ENCODE measurements at places on chromosomes 13 and 19.

DNA sequence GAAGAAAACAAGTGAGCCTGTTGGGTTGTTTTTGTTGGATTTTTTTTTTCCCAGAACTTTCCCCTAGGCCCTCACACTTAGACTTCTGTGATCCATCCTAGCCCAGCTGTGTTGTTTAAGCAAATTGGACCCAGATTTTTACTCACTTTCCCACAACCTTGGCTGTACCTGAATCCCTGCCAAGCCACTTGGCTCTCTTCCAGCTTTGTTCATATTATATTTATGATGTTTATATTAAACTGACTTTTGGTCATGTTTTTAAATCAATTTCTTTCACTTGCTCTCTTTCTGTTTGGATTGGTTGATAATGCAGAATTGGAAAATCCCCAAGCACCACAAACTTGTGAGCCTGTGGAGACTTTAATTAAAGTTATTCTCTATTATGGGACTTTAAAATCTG is 16.6 kb downstream of the OLFM4 start:
- DNase-seq = no peak

DNA sequence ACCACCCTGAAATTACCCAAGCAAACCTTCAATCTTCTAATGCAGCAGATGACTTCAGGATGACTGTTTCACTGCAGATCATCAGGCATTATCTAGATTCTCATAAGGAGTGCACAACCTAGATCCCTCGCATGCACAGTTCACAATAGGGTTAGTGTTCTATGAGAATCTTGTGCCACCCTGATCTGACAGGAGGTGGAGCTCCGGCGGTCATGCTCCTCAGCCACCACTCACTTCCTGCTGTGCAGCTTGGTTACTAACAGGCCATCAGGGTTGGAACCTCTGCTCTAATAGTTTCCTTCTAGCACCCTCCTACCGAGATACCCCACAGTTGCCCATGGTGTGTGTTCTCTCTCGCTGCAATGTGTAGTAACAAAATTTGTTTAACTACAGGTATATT is 442.8 kb downstream of the FGF14 start:
- DNase-seq = no peak

GRCh38 chr13:109785892-109786450 is 412 bp downstream of the IRS2 start:
- DNase-seq = no peak

GRCh38 chr19:41194157-41194552 is 1.1 kb downstream of the CYP2S1 start:
- no peak for DNase-seq

- DNase-seq = peak; percentile 87
Measured at GRCh38 chr19:13839130-13839937, 37.6 kb upstream of the NANOS3 start.

DNA sequence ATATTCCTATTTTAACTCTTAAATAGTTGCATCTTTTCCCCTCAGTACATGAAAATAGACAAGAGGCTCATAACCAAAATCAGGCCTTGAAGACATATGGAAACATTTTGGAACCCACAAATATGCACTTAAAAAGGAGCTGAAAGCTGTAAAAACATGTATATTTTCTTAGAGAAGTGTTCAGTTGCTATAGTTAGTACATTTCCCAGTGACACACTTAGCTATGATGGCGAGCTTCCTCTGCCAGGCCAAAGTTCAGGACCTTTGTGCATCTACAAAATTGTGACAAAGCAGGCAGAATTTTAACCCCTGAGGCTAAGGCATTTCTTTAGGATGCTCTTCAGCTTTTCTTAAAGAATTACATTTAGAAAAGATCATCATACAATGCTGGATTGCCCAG is 54.5 kb downstream of the RCBTB2 start:
- no peak for DNase-seq

- no peak for DNase-seq
Measured at GRCh38 chr13:86476656-86477055, 677.4 kb upstream of the SLITRK6 start.

GRCh38 chr19:18441804-18442788 is 4.2 kb upstream of the ISYNA1 start:
- no peak for DNase-seq

GRCh38 chr13:95315752-95316151 is 14.5 kb upstream of the ABCC4 start:
- DNase-seq = no peak

- no peak for DNase-seq
Measured at GRCh38 chr13:97780486-97780885, 173.0 kb upstream of the IPO5 start.

GRCh38 chr19:1172353-1173158 is 1.5 kb downstream of the SBNO2 start:
- no peak for DNase-seq

GRCh38 chr19:50972795-50973376 is 3.5 kb upstream of the KLK6 start:
- DNase-seq = no peak

GRCh38 chr13:83906240-83906820 is 24.1 kb upstream of the SLITRK1 start:
- no peak for DNase-seq

GRCh38 chr13:34086281-34086680 is 268.3 kb downstream of the RFC3 start:
- DNase-seq = no peak

GRCh38 chr13:84609716-84610115 is 727.4 kb upstream of the SLITRK1 start:
- DNase-seq = no peak

DNA sequence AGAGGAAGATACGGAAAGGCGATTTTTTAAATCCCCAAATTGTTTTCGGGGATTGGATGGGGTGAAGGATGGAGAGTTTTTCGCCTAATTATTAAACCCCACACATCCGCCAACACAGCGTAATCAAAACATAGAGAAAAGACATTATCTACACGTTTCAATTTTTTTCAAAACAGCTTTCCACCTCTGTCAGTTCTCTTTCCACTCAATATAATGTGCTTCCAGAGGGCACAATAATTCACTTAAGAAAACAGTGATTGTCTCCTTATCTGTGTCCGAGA is 435 bp upstream of the OBI1 start:
- DNase-seq = no peak

GRCh38 chr19:54532528-54532927 is 29.9 kb downstream of the LAIR2 start:
- DNase-seq = no peak

DNA sequence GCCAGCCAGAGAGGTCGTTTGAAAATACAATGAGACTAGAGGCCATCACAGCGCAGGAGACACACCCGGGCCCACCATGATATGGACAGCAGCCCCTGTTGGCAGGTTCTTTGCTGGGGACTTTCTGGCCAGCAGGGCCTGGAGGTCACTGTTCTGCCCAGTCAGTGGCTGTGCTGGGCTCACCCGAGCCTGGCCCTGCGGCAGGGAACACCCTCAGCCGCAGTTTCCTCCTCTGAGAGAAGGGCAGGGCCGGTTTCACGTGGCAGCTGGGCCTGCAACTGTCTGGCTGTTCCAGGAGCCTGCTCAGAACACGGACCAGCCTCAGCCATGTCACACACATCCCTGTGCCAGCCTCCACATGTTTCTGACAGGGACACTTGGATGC is 39.4 kb downstream of the ADPRHL1 start:
- no peak for DNase-seq

DNA sequence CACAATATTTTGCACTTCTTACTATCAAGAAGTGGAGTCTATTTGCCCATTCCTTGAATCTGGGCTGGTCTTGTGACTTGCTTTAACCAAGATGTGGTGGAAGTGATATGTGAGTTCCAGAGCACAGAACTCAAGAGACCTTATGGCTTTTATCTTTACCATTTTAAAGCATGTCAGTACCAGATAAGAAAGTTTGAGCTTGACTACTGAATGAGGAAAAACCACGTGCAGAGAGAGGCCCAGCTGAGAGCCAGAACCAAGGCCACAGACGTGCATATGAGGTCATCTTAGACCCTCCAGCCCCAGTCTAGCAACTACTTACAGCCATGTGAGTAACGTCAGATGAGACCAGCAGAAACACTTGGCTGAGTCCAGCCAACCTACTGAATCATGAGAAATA is 6.3 kb upstream of the CDK8 start:
- no peak for DNase-seq

- peak; percentile 74 for DNase-seq
Measured at GRCh38 chr19:49987159-49987698, 26.3 kb upstream of the SIGLEC11 start.

DNA sequence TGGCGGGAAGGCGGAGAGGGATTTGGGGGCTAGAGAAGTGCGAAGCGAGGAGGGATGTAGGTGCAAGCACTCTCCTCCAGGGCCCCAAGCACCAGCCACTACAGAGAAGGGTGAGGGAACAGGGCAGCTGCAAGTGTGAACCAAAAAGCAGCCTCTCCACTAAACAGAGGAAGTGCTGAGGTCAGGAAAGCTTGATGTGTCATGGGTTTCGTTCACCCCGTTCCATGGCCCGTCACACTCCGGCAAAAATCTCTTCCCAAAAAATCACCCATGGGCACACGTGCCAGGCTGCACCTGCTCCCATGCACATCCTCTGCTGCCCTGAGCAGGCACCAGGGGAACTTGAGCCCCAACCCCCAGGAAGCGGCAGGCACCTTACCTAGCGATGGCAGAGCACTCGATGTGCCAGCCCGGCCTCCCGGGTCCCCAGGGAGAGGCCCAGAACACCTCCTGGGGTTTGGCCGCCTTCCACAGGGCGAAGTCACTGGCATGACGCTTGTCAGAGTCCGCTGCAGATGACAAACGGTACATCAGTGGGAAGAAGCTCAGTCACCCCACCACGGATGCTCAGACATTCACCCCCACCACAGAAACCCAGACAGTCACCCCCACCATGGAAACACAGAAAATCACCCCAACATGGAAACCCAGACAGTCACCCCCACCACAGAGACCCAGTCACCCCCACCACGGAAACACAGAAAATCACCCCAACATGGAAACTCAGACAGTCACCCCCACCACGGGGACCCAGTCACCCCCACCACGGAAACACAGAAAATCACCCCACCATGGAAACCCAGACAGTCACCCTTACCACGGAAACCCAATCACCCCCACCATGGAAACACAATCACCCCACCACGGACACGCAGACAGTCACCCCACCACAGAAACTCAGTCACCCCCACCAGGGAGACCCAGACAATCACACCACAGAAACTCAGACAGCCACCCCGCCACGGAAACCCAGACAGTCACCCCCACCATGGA is 29.0 kb downstream of the CARS2 start:
- peak; percentile 34 for DNase-seq

DNA sequence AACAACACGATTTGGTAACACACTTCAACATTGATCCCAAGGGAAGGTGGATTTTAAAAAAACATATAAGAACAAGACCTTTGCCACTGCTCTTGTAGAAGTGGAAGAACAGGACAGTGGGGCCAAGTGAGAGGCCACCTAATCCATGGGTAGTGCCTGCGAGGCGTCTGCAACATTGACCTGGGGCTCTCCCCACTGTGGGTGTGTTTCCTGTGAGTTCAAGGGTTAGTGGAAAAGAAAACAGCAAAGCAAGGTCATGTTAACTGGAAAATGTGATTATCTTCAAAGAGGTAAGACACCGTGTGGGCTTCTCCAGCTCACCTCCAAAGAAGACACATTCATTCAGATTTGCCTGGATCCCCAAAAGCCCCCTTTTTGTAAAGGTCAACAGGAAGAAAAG is 327.0 kb downstream of the UQCRFS1 start:
- DNase-seq = no peak

DNA sequence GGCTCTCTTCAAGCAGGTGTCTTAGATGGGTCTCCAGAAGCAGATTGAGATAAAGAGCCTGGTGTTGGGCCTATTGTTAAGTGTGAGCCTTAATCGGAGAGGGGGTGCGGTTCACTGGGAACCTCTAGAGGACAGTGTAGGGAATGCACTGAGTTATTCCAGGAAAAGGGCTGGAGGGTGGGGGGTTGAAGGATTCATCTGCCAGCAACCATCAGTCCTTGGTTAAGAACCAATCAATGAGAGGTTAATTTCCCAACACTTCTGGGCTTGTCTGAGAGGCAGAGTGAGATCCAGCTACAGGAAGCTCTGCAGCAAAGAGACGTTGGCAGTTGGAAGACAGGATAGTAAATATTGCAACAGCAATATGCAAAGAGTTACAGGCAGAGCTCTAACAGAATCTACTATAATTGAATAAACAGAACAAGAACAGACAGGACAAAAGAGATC is 28.7 kb downstream of the CYP4F2 start:
- peak; percentile 5 for DNase-seq

DNA sequence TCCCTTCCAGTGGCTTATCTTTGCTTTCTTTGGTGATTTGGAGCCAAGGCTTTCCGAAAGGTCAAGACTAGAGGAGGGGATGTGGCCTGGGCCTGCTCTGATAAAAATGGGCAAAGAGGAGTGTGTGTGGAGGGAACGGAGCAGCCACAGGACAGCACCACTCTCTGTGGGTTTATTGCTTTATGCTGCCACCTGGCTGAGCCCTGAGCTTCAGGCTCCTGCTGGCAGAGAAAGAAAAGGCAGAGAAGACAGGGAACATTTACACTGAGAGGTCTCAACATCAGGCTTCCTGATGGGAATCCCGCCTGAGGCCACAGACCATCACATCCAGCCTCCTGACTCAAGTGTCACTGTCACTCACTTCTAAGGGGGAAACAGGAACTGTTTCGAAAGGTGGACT is 9.2 kb upstream of the GSX1 start:
- no peak for DNase-seq

GRCh38 chr13:99303863-99304521 is 3.2 kb downstream of the GPR183 start:
- peak; percentile 57 for DNase-seq

- DNase-seq = no peak
Measured at GRCh38 chr19:2827840-2828489, 8.3 kb downstream of the ZNF554 start.

- no peak for DNase-seq
Measured at GRCh38 chr13:24624801-24625231, 55.4 kb upstream of the ATP12A start.

GRCh38 chr19:40542202-40542859 is 34.3 kb upstream of the SHKBP1 start:
- no peak for DNase-seq

GRCh38 chr13:36207672-36208071 is 6.7 kb downstream of the SOHLH2 start:
- no peak for DNase-seq

DNA sequence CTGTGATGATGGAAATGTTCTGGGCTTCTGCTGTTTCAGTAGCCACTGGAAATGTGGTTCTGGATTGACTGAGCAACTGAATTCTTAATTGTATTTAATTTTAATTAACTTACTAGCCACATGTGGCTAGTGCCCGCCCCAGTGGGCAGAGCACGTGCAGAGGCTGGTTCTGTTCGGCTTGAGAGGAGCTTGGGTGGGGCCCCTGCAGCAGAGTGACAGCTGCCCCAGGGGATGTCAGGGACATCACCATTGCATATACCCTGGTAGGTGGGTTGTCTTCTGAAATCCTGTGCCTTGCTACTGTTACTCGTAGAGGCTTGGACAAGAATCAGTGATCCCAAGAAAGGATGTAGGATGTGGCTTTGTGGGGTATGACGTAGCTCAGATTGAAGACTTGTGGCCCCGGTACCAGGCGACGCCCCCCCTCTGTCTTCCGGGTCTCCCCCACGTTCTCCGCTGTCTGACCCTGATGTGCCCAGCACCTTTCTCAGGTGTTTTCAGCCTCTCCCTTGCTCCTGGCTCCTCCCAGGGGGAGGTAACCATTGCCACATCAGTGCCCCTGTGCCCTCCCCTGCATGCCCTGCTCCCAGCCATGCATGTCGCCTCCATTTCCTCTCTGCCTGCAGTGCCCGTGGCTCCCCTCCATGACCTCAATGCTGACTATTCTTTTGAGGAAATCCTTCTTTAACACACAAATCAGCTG is 102.6 kb upstream of the RNF113B start:
- DNase-seq = no peak

GRCh38 chr19:43498233-43498842 is 6.2 kb downstream of the PHLDB3 start:
- DNase-seq = no peak

GRCh38 chr13:61696676-61697075 is 281.0 kb upstream of the PCDH20 start:
- DNase-seq = no peak
